Hair follicular keratinocyte (primary cell): ENCODE measurements at places on chromosomes 11 and 22. TPM values are rescaled to one million over a fixed set of nuclear protein-coding genes. Genes with fewer than 3 reads are reported as not detected.

KREMEN1 gene
- 13.8 and 16.2 TPM in 2 replicates for total RNA-seq

NXPE4 gene
- not detected in 2 replicates for total RNA-seq

SLCO2B1 gene
- not detected in 2 replicates for total RNA-seq

LRRC32 gene
- not detected in 2 replicates for total RNA-seq

OR9G4 gene
- total RNA-seq = not detected in 2 replicates

KCNJ11 gene
- total RNA-seq = not detected in 2 replicates

CCND1 gene
- 59.7 and 122 TPM in 2 replicates for total RNA-seq
